Activated CD4-positive, alpha-beta T cell treated with anti-CD3 and anti-CD28 coated beads for 4 hours (primary cell): ENCODE measurements at places on chromosomes 6 and 20.

- DNase-seq: no peak
These were observed 794.3 kb downstream of the PHF3 start for GRCh38 chr6:64429926-64430325.

GRCh38 chr20:19633985-19634384 is 124.1 kb upstream of the RIN2 start:
- DNase-seq: no peak

DNA sequence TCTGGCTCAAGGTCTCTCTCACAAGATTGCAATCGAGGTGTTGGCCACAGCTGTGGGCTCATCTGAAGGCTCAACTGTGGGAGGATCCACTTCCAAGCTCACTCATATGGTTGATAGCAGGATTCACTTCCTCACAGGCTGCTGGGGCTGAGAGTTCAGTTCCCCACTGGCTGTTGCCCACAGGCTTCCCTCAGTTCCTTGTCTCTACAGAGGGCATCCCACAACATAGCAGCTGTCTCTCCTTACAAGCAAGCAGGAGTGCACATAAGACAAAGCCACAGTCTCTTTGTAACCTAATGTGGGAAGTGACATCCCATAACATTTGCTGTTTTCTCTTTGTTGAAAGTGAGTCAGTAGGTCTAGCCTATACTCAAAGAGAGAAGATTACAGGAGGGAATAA is 14.0 kb downstream of the SPATS1 start:
- DNase-seq: no peak

- DNase-seq: no peak
These were observed 339.0 kb downstream of the NRN1 start for GRCh38 chr6:5667737-5668136.

- no peak for DNase-seq
These were observed 189.6 kb downstream of the MYLK4 start for GRCh38 chr6:2560917-2561698.

DNA sequence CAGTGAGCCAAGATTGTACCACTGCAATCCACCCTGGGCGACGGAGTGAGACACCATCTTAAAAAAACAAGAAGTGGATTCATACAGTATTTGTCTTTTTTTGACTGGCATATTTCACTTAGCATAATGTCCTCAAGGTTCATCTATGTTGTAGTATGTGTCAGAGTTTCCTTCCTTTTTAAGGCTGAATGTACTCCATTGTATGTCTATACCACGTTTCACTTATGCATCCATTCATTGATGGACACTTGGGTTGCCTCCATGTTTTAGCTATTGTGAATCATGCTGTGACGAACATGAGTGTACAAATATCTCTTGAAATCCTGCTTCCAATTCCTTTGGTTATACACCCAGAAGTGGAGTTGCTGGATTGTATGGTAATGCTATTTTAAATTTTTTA is 28.9 kb upstream of the FAM83D start:
- DNase-seq: no peak

- no peak for DNase-seq
These were observed 108.4 kb upstream of the MAFB start for GRCh38 chr20:40797425-40797824.

DNA sequence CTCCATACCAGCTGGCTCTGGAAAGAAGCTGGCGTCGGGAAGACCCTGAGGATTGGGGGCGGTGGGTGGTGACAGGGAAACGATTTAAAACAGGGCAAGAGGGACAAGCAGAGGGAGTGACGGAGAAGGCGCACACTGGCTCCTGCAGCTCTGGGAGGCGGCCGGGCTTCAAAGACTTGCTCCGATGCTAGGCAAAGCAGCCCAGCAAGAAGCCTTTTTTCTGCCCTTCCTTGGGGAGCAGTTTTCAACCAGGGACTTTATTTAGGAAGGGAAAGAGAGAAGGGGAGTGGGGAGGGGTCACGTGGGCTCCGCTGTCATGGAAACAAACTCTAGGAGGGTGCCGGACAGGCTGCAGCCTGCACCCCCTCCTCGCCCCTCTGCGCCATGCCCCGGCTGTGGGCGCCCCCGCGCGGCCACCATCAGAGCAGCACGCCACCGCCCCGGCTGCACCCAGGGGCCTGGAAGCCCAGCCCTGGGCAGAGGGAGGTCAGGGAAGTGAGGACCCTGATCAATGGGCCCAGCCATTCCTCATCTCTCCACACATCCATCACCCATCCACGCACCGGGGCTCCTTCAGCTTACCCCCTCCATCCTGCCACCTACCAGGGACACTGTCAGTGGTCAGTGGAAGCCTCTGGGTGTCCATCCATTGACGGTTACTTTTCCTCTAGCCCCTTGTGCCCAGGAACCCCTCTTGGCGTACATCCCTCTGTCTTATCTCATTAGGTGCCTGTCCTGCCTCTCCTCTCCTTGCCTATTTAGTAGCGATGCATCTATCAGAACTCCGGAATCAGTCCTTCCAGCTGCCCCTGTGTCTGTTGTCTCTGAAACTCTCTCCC is 66.6 kb upstream of the CCDC167 start:
- peak; percentile 74 for DNase-seq

DNA sequence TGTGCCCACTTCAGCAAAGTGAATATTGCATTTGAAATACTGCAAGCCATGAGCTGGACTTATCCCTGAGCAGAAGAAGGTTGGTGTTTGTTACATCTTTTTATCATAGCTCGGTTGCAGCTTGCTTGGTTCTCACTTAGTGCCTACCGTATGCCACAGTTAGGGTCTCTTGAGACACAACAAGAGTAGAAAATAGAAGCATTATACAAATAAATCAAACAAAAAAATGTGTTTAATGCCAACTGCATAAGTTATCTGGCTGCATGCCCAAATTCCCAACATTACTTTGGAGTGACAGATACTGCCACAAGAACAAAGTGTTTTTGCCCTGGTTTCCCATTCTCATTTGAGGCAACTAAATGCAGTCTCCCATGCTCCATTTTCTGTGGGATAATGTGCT is 53.9 kb upstream of the LAMP5 start:
- no peak for DNase-seq

- DNase-seq: no peak
These were observed 41.1 kb downstream of the GMDS start for GRCh38 chr6:2204272-2204671.

DNA sequence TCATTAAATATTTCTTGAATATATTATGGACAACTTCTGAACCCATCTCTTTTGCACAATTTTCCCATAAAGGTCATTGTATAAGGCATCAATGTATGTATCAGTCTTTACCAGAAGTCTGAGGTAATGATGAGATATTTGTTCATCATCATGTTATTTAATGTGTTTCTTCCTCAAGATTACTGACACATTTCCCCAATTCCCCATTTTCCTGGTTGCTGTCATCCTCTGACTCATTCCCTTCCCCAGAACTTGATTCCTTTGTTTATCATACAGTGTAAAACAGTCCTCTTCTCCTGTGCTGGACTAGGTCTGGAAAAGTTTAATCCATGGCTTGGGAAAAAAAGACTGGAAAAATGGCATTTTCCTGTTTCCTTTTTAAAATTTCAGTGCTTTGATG is 107.9 kb upstream of the FLRT3 start:
- no peak for DNase-seq

DNA sequence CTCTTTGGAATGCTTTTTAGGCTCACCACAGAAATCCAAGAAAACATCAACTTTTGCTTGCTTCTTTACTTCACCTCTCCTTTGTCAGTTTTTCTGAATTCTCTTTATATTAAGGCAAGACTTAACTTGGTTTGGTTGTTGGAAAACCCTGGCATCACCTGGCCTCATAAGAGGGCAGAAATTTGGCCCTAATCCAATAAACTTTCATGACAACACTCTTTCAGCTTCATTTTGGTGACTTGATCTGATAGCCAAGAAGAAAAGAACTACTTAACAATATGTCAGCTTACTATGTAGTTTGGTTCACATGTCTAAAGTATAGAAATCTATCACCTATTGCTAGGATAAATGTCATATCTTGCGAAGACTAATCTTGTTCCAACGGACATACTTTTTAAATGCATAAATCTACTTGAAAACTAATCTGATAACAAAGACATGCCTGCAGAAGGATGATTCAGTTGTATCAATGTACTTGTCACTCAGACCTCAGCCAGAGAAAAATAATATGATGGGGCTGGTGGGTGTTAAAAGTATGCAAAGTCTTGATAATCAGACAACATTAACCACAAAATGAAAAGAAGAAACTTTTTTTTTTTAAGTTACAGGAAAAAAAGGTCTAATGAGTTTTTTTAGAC is 19.3 kb upstream of the HBS1L start:
- no peak for DNase-seq

DNA sequence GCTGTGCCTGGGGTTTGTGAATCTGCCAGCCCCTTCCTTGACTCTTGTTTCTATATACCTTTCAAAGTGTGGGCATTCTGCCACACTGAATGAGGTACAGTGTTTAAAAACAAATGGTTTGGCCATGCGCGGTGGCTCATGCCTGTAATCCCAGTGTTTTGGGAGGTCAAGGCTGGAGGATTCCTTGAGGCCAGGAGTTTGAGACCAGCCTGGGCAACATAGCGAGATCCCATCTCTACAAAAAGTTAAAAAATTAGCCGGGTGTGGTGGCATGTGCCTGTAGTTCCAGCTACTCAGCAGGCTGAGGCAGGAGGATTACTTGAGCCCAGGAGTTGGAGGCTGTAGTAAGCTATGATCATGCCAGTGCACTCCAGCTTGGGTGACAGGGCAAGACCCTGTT is 5.8 kb downstream of the FAM83D start:
- no peak for DNase-seq

- DNase-seq: no peak
These were observed 107.5 kb upstream of the PRSS16 start for GRCh38 chr6:27139756-27140579.

GRCh38 chr6:65259059-65259458 is 448.0 kb downstream of the EYS start:
- DNase-seq: no peak

- DNase-seq: no peak
These were observed 75.5 kb downstream of the FOXF2 start for GRCh38 chr6:1464781-1465370.

GRCh38 chr6:159104163-159104925 is 59.6 kb upstream of the TAGAP start:
- peak; percentile 77 for DNase-seq

DNA sequence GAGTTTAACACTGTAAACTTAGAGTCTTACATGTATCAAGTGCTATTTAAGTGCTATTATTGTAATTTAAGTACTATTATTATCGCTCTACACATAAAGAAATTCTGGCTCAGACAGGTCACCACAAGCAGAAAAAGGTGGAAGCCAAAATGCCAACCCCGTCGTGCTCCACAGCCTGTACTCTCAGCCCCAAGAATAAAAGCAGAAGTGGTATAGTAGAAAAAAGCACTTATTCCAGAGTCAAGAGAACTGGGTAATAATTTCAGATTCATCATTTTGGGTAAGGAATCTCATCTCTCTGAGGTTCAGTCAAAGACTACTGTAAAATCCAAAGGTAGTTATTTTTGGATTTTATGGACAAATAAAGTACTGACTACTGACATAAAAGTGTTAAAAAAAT is 943 bp downstream of the ZUP1 start:
- DNase-seq: no peak

DNA sequence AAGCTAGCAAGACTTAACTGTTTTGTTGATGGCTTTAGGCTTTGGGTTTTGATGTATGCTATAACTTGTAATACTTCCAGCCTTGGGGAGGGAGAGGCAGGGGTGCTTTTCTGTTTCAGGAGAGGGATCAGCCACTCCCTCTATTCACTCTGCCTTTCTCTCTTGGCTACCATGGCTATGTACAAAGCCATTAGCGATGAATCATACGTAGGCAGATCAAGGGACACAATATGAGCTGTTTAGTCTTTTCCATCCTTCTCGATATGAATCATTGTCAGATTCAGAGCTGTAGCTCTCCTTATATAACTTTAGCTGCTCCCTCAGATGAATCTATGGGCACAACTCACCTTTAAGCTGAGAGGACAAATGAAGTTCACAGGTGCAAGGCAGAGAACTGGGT is 230.6 kb downstream of the TSHZ2 start:
- no peak for DNase-seq

DNA sequence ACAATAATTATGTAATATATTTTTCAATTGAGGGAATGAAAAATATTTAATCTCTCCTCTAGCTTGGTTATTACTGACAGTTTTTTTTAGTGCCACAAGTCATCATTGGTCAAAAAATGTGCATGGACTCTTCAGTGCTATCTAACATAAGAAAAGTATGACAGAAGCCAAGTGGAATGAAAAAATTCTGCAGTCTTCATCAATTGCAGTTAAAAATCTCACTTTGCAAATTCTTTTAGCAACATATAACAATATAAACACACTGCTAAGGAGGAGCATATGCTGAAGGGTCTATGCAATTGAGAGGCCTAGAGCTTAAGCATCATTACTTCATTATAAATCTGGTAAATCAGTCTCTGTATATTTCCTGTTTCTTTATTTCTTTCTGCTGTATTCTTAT is 175.1 kb downstream of the ARHGAP18 start:
- DNase-seq: no peak

GRCh38 chr6:6559994-6560570 is 28.4 kb upstream of the LY86 start:
- no peak for DNase-seq

DNA sequence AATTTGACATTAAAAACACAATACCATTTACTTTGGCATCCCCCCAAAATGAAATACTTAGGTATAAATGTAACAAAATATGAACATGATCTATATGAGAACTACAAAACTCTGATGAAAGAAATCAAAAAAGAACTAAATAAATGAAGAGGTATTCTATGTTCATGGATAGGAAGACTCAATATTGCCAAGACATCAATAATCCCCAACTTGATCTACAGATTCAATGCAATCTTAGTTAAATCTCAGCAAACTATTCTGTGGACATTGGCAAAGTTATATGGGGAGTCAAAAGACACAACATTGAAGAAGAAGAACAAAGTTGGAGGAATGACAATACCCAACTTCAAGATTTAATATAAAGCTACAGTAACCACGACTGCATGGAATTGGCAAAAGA is 145.2 kb upstream of the HEY2 start:
- DNase-seq: no peak

DNA sequence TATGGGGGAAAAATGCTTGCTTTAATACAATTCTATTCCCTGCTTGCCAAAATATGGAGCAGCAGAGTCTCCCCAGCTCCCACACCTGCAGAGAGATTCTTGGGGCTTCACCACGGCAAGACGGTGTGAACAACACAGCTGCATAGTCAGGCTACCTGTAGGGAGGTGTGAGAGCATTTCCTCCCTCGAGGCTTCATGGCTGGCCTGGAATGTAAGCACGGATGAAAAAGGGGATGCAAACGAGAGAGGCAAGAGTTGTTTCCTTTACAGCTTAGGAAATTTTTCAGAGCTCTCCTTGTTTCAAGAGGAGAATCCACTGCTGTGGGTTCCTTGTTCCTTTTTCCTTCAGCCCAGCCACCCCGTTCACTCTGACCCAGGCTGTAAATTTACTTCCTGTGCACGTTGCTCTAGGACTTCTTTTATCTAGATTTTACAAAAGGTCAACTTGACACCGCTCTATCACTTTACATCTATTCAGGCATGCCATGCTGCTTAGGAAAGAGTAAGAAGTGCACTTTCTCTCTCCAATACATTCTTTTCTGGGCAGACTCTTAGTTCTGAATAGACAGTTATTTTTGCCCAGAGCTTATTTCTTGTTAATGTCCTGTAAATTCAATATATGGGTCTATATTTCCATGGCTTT is 197.1 kb downstream of the KHDC1L start:
- no peak for DNase-seq
